EL (cell line): ENCODE measurements at places on chromosomes 5 and 9.

DNA sequence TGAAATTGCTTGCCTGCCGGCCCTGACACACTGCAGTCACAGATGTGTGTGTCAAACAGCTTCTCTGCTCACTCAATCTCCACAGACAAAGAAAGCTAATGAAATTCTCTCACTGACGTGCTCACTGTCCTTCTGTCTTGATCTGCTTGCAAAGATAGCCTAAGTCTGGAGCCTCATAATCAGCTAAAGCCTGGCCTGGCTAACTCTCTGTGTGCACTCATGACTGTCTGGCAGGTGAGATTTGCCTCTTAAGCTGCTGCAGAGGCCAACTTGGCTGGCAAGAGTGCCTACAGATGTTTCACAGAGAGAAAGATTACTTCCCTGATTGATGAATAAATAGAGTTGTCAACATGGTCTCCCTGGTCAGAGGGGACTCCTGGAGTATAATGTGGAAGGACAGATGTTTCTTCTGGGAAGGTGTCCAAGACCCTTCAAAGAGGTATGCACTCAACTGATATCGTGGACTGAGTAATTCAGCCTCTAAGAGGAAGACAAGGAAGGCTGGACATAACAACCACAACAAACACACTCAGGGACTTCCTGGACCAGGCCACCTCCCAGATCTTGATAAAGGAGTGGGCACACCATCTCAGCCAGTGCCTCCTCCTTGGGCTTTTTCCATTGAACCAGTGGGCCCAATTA lies 362.0 kb downstream of the SPOCK1 start:
- DNase-seq: no peak

- no peak for DNase-seq
Observed at GRCh38 chr5:104635227-104635626, 1072.6 kb upstream of the NUDT12 start.

DNA sequence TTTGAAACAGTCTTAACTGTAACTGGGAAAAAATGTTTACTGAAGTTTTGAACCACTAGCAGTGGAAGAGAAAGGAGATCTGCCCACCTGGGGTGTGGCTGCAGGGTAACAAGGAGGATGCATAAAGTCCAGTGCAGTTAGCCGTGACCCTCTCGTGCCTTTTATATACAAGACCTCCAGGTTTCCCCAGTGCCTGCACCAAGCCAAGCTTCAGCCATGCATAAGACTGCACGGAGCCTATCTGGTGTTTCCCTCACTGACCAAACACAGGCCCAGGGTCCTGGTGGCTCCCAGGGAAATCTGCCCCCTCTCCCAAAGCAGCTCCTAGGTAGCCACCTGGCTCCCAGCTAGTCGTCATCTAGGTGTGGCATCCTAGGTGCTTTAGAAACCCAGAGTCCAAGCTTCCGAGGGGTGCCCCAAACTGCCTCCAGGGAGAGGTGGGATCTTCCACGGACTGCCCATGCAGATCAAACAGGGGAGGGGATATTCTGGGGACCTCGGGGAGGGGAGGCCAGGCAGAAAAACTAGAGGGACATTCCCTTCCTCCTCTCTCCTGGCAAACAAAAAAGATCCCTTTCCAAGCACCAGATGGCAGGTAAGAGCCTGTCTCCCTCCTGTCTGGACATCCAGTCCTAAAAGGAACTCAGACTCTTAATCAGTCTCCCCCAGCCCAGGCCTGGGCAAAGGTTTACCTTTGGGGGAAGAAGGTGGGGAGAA lies 2.7 kb downstream of the SHB start:
- peak; percentile 19 for DNase-seq

- no peak for DNase-seq
Observed at GRCh38 chr9:76266649-76267283, 127.5 kb downstream of the RFK start.

DNA sequence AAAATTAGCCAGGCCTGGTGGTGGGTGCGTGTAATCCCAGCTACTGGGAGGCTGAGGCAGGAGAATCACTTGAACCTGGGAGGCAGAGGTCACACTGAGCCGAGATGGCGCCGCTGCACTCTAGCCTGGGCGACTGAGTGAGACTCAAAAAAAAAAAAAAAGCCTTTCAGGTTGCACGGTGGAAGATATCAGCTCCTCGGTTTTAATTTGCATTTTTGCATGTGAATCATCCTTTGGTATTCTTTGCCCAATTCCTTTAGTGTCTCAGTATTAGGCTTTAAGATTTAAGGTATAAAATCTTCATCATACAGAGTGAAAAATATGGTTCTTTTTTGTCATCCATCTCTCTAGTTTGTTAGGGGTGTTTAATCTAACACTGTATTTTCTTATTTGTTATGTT lies 173.6 kb upstream of the S1PR3 start:
- peak; percentile 29 for DNase-seq

- peak; percentile 66 for DNase-seq
Observed at GRCh38 chr5:69493396-69494133, 975 bp downstream of the OCLN start.

DNA sequence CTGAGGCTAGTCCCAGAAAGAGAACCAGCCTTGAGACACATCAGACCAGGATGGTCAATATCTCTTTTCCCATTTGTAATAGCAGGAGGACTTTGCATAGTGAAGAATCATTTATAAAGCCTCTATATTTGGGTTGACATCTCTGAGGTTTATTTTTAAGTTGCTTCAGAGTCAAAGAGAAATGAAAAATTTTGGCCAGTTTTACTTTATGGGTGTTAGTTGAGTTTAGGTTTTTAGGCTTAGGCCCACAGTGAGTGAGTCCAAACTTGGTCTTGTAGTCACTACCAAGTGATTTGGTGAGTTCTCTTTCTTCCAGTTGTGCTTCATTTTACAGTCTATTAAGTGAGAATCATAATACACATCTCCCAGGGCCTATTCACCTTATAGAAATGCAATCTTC lies 5.3 kb upstream of the MEF2C start:
- DNase-seq: no peak

DNA sequence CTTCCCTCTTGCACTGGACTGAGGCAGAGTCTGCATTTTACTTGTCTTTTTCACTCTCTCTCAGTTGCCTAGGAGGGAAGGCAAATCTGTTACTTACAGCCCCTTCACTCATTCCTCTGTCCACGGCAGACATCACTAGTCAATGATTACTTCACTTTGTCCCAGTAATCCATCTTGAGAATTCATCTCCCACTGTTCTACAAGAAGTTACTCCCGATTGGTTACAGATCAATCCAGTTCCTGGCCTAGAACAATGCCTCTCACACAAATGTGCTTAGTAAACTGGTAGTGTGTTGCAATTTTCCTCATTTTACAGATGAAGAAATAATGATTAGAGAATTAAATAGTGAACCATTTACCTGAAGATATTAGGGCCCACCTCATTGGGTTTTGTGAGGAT lies 49.7 kb upstream of the SPATA31D4 start:
- no peak for DNase-seq
